ENCODE measurements at places on chromosomes 16 and 17. TPM values are rescaled to one million over a fixed set of nuclear protein-coding genes. Genes with fewer than 3 reads are reported as not detected.

DNA sequence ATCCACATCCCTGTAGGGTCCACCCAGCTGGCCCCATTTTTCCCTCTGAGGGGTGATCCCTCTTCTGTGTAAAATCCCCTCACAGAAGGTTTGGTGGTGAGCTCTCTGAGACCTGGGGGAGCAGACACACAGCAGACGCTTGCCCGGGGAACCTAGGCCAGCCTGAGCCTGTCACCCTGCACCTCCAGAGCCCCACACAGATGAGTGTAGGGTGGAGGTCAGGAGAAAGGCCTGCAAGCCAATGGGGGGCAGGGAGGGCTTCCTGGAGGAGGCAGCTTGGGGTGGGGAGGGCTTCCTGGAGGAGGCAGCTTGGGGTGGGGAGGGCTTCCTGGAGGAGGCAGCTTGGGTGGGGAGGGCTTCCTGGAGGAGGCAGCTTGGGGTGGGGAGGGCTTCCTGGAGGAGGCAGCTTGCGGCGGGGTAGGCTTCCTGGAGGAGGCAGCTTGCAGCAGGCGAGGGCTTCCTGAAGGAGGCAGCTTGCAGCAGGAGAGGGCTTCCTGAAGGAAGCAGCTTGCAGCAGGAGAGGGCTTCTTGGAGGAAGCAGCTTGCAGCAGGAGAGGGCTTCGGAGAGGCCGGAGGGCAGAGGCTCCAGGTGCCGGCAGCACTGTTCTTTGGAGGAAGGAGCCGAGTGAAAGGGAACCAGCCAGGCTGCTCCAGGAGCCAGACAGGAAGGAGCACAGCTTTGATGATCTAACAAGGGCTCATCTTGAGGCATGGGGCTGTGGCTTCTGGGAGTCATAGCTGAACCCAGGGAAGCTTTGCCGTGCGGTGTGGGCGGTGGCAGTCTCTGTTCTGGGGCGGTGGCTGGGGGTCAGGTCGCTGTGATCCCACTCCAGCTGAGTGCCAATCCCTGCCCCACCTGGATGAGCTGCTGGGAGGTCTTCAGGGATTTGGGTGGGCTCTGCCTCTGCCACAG lies 83.7 kb upstream of the ZNF469 start:
- no peak for DNase-seq

- DNase-seq: no peak
Observed at GRCh38 chr16:7946142-7946541, 613.5 kb downstream of the RBFOX1 start.

DNA sequence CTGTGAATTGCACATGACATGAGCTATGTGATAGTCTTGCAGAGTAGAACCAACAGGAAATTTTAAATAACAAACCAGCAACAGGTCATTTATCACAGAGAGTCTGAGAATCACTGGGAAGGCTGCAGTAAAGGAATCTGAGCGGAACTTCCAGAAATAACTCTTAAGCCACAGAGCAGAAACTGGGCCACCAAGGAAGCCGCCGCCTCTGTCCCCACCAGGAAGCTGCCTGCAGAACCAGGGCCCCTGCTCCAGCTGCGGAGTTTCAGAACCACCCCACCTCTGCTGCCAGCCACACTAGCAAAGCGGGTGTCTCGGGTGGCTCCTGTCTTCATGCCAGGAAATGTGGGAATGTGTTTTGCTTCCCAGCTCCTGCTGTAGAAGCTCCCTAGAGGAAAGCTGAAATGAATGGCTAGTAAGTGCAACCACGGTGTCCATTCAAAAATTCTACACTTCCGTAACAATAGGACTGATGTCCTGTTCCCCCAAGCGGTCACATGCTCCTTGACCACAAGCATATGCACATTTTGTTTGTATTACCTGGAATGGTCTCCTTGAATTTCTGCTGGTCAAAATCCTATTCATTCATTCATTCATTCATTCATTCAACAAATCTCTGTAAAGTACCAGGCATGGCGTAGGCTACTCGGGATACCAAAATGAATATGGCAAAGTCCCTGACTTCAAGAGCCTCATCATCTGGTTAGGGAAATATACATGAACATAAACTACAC lies 7.7 kb upstream of the ITPRIPL2 start:
- no peak for DNase-seq

DNA sequence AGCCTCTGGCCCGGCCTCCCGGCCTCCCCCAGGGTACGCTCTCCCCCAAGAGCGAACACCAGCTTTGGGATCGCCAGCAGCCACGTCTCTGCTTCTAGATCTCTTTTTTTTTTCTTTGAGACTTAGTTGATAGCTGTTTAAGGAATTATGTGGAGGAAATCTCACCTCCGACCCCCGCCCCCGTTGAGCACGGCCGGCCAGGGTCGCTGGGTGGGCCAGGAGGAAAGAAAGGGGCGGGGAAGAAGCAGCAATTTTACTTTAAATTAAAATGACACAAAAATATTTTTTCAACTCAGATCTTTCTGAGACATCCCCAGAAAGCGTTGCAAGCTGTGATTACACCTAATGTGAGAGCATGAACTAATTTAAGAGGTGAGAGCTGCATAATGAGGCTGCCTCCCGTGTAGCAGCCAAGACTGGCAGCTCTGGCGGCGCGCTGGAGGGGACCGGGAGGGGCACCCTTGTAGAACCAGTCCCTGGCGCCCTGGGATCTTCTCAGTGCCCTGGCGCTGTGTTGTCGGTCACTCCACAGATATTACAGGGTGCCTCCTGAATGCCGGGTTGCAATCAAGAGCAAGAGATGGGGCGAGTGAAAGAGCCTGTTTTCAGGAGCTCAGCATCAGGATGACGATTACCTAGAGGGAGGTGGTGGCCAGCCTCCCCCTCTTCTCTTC lies 1.9 kb upstream of the CBLN1 start:
- no peak for DNase-seq

DNA sequence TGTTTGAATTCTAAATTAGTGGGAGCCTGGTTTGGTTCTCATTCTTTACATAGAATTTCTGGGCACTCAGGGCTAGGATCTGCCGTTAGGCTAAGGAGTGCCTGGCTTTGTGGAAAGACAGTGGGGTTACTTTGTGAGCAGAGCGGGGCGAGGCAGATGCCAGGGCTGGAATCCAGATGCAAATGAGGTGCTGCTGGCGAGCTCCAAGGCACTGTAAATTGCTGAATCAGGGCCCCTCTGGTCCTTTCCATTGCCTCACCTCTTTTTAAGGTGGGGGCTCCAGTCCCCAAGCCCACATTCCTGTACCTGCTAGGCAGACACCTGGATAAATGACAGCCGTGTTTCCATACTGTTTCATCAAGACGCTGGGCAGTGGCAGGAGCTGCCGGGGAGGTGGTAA lies 33.8 kb downstream of the PIPOX start:
- DNase-seq: no peak

GRCh38 chr17:34974179-34974578 lies 6.1 kb upstream of the LIG3 start:
- no peak for DNase-seq

DNA sequence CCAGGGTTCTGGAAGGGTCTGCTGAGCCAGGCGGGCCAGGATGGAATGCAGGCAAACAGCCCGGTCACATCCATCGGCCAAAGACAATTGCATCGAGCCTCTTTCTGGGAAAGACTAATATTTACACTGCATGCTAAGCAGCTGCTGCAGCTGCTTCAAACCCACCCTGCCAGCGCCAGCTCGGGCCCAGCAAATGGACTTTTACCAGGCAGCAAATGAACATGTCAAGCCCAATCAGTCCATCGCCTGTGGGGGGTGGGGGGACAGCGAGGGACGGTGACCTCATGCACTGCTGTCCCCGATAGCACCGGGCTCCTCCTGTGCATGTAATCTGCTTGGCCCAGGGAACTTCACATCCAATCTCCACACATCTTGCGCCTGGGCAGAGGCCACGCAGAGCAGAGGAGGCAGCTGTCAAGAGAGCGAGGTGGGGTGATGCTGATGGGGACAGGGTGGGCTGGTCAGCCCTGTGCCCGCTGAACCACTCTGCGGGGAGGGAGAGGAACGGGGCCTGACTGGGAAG lies 39.4 kb upstream of the CDH5 start:
- DNase-seq: no peak

- DNase-seq: no peak
Observed at GRCh38 chr17:9024497-9024896, 3.2 kb downstream of the NTN1 start.

DNA sequence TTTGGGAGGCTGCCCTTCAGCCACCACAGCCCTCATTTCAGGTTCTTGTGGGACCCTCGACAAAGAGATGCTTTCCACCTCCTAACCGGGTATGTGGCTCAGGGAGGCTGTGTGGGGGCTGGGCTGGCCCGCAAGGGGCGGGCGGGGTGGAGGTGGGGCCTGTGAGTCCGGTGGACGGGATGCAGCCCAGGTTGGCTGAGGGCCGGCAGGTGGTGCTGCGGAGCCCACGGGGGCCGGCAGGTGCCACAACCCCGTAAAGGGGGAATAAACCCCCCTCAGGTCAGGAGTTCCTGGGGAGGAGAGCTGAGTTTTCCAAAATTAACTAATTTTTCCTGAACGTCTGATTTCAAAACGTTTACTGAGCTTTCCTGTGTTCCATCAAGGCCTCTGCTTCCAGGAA lies 4.9 kb upstream of the CIAO3 start:
- no peak for DNase-seq

DNA sequence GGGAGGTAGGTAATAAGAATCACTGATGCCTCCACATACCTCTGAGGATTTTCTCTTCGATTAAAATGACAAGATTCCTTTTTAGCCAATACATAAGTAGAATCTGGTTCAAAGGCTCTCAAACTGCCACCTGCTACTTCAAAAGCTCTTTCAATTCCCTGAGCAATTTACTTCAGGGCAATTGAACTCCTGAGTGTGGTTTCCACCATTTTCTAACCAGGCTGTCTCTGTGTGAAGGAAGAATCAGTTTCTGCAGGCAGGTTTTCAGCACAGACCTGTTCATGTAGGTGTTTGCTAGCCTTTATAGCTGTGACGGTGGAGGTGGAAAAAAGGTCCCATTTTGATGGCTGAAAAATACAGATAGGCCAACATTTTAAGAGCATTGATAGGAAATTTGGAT lies 18.2 kb upstream of the HS3ST3B1 start:
- no peak for DNase-seq

DNA sequence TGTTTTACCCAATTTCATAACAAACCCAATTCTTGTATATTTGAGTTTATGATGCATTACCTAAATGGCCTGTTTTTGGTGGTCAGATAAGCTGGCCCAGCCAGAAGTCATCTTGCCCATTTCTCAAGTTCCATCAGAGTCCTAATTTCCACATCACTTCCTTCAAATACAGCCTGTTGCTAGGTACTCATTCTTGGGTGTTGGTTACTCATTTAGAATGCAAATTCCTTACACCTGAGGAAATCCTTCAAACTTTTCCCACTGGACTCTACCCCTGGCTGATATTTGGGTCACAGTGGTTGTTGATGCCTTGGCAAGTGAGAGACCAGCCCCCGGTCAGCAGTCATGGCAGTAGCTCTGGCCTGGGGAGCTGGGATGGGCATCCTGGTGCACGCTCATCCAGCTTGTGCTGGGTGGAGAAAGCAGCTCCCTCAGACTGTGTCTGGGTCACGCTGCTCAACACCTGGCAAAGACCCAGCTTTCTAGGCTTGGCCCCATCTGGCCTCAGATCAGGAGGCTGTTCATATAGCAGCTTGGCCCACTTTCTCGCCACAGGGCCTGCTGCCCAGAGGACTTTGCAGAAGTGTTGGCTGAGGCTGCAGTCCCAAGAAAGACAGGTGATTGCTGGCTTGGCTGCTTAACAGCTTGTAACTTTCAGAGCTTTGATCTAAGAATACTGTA lies 25.8 kb downstream of the WSB1 start:
- no peak for DNase-seq

- peak; percentile 66 for DNase-seq
Observed at GRCh38 chr16:67528222-67528869, at the start of gene RIPOR1. TSS of gene RIPOR1 (plus strand) at chr16:67528829. CDS start at chr16:67538447, 9,618 bp downstream.

GRCh38 chr17:67482764-67483163 lies 105.7 kb downstream of the PITPNC1 start:
- DNase-seq: no peak

DNA sequence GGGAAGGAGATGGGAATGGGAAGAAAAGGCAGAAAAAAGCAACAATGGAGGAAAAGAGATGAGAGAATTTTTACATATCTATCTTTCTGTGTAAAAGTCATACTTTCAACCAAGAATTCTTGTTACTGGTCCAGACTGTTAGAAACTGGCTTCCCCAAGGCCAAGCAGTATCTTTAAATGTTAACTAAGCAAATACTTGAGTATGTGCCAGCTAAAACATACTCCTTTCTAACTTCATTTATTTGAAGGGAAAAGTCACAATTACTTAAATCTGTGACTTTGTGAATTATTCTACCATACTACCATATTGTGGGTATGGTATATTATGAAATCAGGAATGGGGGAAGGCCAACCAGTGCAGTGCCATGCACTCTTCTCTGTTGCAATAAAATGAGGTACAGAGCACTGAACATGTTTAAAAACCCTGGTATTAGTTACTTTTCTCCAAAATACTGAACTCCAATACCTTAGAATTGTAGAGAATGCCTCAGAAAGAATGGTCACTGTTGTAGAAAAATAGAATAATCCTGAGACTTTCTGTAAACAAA lies 92.3 kb upstream of the C17orf78 start:
- DNase-seq: no peak

- DNase-seq: no peak
Observed at GRCh38 chr16:31876951-31877828, 3.6 kb downstream of the ZNF267 start.

GRCh38 chr16:8655184-8655717 lies 19.2 kb upstream of the ABAT start:
- DNase-seq: no peak

DNA sequence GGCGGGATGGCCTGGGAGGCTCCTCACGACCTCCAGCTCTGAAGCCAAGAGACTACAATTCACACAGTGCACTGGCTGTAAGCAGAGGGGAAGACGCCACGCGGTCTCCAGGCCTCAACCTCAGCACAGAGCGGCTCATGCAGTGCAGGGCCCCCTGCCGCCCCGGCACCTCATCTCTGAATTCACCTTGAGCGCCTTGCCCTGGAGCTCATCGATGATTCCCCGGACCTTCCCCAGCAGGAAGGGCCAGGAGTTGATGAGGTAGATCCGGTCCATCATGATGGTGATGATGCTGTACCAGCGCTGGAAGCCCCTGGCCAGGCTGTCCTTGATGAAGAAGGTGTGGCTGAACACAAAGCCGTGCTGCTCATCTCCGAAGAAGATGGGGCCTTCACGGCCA lies 13.2 kb downstream of the FLCN start:
- no peak for DNase-seq

DNA sequence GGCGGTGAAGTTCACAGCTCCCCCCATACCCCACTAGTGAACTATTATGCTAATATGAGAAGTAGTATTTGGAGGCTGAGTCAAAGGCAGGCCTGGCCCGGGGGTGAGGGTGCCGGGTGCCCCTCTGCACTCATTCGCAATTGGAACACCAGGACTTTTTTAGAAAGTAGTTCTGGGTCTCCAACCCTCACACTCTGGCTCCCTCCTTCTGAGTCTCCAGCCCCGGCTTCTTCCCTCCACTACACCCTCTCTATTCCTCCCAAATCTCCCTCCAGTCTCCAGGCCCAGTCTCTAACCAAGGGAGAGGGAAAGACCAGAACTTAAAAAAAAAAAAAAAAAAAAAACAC lies 11.3 kb upstream of the HOXB2 start:
- DNase-seq: no peak

- DNase-seq: no peak
Observed at GRCh38 chr16:23082161-23082788, 67.0 kb downstream of the USP31 start.

The PDP2 gene
- total RNA-seq: 25.4 TPM

The NPIPB6 gene
- not detected for total RNA-seq

The MARVELD3 gene
- not detected for total RNA-seq

The CNGB1 gene
- not detected for total RNA-seq

The KIFC3 gene
- 3.2 TPM for total RNA-seq

The DRC3 gene
- 0.60 TPM for total RNA-seq

The FBXO47 gene
- total RNA-seq: not detected

The CDH1 gene
- total RNA-seq: 0.37 TPM

The ATAD5 gene
- total RNA-seq: 25.5 TPM

The BCKDK gene
- 40.0 TPM for total RNA-seq
